ENCODE measurements at places on chromosomes 16 and 17.
A peak's percentile ranks its signal among the peaks of the same experiment; 100 is the strongest.

DNA sequence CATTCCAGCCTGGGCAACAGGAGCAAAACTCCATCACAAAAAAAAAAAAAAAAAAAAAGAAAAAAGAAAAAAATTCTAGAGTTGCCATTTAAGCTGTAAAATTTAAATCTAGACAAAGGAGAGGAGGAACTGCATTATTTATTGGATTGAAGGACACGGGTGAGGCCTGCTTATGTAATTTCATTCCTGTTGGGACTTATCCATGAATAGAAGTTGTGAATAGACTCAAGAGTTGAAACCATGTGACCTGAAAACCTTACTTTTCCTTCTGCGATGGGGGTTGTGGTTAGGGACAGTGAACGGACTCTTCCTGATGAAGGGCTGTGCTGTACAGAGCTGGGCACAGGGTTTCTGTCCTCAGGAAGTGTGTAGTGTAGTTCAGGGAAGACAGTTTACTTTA is 22.5 kb downstream of the BANP start:
- DNase-seq, result no peak

GRCh38 chr17:61579961-61580360 is 11.1 kb downstream of the NACA2 start:
- no peak for DNase-seq

DNA sequence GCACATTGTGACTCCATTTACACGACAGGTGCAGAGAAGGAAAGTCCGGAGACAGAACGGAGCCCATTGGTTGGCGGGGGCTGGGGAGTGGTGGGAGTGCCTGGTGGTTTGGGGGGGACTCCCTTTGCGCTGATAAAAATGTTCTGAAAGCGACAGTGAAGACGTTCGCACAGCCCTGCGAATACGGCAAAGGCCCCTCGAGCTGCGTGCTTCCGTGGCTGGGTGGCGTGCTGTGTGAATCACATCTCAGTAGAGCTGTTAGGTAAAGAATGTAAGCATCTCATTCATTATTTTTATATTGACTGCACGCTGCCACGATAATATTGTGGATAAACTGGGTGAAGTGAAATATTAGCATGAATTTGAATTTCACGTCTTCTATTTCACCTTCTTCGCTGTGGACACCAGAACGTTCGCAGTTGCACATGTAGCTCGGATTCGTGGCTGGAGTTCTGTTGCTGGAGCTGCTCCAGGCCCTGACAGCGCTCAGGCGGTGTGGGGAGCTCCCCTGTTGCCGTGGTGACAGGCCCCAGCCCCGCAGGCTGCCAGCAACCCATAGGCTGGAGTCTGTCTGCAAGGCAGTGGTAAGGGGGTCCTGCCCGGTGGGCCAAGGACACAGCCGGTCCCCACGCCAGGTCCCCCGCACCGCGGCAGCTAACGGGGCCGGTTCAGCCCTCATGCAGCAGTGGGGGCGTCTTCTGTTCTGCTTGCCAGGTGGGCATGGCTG is 44.6 kb downstream of the SOX8 start:
- DNase-seq, result peak; percentile 37

DNA sequence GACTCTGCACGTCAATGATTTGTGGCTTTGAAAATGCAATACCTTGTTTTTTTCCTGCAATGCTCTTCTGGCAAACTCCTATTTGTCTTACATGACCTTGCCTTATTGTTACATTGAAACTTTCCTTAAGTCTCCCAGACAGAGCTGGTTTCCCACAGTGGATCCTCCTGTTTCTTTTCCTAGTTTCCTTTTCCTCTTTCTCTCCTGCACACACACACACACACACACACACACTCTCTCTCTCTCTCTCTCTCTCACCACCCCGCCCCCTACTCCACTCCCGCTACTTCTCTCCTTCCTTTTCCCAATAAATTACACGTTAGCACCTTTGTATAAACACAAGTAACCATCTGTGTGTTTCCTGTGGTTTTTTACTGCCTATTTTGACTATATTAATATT is 2.3 kb downstream of the ORC6 start:
- no peak for DNase-seq

- no peak for DNase-seq
Observed at GRCh38 chr17:3511852-3512504, 36.2 kb downstream of the ASPA start.

DNA sequence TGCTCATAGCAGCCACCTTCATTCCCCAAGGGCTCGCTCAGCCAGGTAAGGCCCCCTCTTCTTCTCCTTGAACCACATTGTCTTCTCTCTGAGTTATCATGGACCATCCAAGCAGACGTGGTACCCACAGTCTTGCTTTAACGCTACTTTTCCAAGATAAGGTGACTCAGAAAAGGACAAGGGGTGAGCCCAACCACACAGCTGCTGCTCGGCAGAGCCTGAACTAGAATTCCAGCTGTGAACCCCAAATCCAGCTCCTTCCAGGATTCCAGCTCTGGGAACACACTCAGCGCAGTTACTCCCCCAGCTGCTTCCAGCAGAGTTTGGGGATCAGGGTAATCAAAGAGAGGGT is 272 bp downstream of the CCL2 start:
- no peak for DNase-seq

- no peak for DNase-seq
Observed at GRCh38 chr16:75921281-75921680, 195.0 kb upstream of the CPHXL start.

- no peak for DNase-seq
Observed at GRCh38 chr16:85029408-85029784, 1.8 kb downstream of the KIAA0513 start.

DNA sequence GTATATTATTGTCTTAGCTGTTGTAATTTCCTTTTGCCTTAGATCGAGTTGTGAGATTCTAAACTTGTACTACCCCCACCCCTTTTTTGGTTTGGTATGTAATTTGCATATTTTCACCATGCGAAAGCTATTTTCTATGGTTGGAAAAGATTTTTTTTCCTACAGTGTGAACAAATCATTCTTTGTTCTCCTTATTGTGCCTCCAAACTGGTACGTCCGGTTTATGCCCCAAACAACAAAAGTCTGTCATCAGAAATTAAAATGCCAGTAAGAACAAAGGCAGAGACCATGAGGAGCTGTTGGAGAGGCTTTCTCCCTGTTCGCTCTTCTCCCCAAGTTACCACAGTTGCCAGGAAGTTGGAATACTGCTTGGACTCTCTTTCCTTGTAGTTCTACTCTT is 66.1 kb downstream of the BCAS3 start:
- DNase-seq, result peak; percentile 41

- no peak for DNase-seq
Observed at GRCh38 chr16:26598061-26598460, 468.7 kb upstream of the C16orf82 start.

DNA sequence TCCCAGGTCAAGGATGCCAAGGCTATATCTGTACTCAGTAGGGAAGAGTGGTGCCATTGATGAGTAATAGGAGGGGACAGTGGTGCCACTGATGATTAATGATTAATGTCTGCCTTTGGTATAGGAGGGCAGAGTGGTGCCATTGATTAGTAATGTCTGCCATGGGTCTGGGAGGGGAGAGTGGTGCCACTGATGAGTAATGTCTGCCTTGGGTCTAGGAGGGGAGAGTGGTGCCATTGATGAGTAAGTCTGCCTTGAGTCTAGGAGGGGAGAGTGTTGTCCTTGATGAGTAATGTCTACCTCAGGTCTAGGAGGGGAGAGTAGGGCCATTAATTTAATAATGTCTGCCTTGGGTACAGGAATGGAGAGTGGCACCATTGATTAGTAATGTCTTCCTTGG is 507.8 kb upstream of the EEF2KMT start:
- DNase-seq, result no peak

DNA sequence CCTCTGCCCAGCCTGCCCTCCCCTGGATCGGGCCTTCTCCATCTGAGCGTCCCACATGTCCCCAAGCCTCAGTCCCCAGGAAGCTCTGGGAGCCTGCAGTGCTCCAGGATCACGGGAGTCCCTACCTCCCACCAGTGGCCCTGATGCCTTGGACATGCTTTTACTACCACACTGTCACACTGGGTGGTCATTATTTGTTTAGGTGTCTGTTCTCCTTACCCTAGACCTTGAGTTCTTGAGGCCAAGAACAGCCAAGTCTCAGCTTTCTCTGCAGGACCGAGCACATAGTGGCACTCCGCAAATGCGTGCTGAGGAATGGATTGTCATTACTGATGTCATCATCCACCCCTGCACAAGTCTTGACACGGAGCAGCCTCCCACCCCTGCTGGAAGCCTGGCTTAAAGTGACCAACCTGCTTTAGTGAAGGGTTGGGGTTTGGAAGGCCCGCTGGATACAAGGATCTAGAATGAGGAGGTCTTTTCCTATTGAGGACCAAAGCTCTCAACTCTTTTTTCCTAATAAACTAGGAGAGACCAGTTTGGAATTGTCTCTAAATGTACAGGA is 132.9 kb upstream of the CRHR1 start:
- no peak for DNase-seq

DNA sequence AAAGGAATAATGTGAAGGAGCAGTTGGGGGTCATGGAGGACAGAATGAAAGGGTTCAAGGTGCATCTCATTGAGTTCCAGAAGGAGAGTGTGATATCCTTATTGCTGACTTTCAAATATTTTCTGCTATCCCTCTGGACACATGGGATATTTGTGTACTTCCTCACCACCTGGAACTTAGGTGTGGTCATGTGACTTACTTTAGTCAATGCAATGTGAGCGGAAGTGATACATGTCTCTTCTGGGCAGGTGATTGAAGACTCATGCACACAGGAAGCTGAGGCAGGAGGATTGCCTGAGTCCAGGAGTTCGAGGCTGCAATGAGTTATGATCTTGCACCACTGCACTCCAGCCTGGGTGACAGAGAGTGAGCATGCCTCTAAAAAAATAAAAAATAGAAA is 36.7 kb upstream of the TANC2 start:
- no peak for DNase-seq

GRCh38 chr17:42537156-42537805 is 1.2 kb downstream of the NAGLU start:
- DNase-seq, result no peak
